ENCODE measurements at places on chromosomes 16 and 17. TPM values are rescaled to one million over a fixed set of nuclear protein-coding genes. Genes with fewer than 3 reads are reported as not detected.
A peak's percentile ranks its signal among the peaks of the same experiment; 100 is the strongest.

GRCh38 chr16:28869201-28869600, 5.6 kb downstream of the SH2B1 start:
- no peak for DNase-seq

GRCh38 chr17:73118951-73119391, 26.5 kb upstream of the SLC39A11 start:
- no peak for DNase-seq

- no peak for DNase-seq
These were observed 113.5 kb downstream of the NPIPB5 start for GRCh38 chr16:22624038-22624799.

HOXB5 gene
- total RNA-seq, result 8.2 TPM

STX4 gene
- 17.1 TPM for total RNA-seq

- DNase-seq, result no peak
These were observed 15.4 kb downstream of the RHBDL3 start for GRCh38 chr17:32281011-32281451.

GRCh38 chr16:70470927-70471341, 16.5 kb downstream of the FCSK start:
- peak; percentile 52 for DNase-seq

DNA sequence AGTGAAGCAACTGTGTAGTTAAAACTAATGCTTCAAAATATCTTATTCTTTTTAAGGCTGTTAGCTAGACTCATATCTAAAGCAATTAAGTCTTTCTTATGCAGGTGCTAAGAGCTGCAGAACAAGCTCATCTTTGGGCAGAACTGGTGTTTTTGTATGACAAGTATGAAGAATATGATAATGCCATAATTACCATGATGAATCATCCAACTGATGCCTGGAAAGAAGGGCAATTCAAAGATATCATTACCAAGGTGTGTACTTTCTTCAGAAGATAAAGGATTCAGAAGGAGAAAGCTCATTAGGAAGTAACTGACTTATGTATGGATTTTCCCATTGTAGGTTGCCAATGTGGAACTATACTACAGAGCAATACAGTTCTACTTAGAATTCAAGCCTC, 23.9 kb downstream of the PTRH2 start:
- DNase-seq, result no peak

- DNase-seq, result no peak
These were observed 1.0 kb upstream of the HSBP1 start for GRCh38 chr16:83806731-83807130.

DNA sequence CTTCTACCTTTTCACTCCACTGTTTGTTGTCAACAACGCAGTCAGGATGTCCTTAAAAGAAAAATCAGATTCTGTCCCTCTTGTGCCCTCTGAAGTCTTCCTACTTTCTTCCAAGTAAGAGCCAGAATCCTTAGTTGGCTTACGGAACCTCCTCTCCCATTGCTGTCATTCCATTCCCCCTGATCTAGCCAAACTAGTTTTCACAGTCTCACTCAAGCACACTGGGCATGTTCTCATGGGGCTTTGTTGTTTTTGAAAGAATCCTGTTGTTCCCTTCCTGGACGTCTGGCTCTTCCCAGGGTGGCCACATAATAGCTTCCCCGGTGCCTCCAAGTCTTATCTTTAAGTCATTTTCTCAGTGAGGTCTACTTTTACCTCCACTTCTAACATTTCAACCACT, 158.6 kb upstream of the ELAC2 start:
- DNase-seq, result no peak

- no peak for DNase-seq
These were observed 4.1 kb upstream of the TMEM11 start for GRCh38 chr17:21218101-21218500.

DNA sequence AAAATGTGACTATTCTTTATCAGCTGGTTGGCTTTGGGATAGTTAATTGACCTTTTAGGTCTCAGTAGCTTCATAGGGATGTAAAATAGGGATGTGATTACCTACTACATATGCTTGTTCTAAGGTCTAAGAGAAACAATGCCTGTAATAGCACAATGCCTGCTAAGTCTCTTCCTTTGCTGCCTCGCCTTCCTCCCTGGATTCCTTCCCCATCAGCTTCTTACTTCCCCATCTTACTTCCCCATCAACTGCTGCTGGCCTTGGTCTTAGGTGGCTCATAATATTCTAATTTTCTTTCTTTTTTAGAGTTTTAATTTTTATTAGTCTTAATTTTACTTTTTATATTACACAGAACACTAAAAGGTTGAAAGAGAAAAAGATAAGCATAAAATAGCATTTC, 59.2 kb upstream of the GOT2 start:
- DNase-seq, result no peak

- DNase-seq, result peak; percentile 87
These were observed 47.1 kb downstream of the SRCIN1 start for GRCh38 chr17:38558728-38559050.

- DNase-seq, result no peak
These were observed 38.4 kb downstream of the FAM20A start for GRCh38 chr17:68562736-68563135.

DNA sequence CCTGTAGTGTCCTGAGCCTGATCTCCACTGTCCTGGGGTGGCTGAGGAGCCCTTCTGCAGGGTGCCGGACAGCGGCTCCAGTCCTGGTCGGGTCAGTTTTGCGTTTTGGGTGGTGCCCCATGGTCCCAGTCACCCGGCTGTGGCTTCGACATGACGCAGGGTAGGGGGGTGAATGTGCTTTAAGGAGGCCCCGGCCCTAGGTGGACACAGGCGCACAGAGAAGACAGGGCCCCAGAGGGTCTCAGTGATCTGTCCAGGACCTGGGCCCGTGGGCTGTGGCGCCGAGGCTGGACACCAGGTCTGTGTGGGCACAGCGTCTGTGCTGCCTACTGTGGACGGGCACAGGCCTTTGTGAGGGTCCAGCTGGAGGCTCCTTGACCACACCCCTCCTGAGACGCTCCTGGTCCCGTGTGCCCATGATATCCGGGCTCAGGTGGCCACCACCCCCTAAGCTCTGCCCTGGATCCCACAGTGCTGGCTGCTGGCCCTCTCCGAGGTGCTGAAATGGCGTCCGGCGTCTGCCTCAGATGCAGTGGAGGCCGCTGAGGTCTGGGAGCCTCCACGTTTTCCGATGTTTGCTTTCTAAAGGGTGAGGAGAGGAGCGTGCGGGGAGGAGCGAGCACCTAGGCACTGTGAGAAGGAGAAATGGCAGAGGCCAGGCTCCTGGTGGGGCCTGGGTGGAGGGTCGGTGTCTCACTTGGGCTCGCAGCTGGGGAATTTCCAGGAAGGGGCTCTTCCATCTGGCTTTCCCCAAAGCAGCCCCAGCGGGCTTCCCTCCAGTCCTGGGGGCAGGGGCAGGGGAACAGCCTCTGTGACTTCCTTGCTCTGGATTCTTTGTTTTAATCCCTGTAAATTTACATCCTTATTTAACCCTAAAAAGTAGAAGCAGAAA, 56.1 kb upstream of the ACSF3 start:
- peak; percentile 30 for DNase-seq

DNA sequence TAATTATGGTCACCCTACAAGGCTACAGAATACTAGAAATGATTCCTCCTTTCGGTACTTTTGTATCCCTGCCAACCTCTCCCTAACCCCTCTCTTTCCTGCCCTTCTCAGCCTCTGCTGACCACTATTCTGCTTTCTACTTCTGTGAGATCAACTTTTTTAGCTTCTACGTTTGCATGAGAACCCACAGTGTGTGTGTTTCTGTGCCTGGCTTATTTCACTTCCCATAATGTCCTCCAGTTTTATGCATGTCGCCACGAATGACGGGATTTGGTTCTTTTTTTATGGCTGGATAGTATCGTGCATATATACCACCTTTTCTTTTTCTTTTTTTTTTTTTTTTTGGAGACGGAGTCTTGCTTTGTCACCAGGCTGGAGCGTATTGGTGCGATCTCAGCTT, 92.1 kb downstream of the RAP1GAP2 start:
- no peak for DNase-seq

GRCh38 chr17:1123393-1123831, 56.4 kb downstream of the ABR start:
- DNase-seq, result no peak

SLFN12 gene
- not detected for total RNA-seq

DNA sequence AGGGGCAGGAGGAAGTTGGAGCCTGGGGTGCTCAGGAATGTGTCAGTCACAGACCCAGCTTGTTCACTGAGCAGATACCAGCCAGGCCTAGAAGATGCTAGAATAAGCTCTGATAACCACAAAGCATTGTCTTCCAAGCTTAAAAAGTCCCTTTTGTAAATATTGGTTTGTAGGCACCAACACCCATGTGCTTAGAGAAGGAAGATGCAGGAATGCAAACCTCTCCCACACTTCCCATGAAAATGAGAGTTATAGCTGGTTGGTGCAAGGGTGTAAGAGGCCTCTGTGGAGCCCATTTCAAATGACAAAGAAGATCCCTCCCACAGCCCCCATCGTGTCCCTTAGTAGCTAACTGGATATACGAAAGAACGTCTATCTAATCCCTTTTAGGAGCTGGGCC, 210.3 kb downstream of the C16orf78 start:
- DNase-seq, result no peak

DNA sequence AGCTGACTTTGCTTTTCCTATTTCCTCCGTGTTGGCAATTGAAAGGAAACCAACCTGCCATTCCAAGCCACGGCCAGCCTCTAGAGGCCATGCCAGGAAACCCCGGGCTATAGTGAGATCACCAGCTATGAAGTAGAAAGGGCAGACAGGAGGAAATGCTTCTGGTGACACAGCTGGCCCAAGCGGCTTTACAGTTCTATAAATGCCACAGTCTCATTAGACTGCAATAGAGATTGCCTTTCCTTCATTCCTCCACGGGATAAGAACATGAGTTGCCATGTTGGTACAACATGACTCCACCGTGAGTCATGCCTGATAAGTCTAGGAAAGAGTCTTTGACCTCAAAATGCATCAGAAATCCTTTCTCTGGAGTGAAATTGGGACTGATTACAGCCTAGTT, 384.9 kb downstream of the GRIN2A start:
- no peak for DNase-seq

DNA sequence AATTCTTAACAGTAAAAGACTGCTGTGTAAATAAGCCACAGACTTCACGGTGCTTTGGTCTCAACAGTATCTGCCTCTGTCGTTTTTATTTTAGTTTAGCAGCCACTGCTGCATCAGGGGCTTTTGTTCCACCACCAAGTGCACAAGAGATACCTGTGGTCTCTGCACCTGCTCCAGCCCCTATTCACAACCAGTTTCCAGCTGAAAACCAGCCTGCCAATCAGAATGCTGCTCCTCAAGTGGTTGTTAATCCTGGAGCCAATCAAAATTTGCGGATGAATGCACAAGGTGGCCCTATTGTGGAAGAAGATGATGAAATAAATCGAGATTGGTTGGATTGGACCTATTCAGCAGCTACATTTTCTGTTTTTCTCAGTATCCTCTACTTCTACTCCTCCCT, 7.9 kb downstream of the HERPUD1 start:
- DNase-seq, result no peak

- peak; percentile 91 for DNase-seq
These were observed 50.5 kb downstream of the YPEL2 start for GRCh38 chr17:59381716-59382570.

DNA sequence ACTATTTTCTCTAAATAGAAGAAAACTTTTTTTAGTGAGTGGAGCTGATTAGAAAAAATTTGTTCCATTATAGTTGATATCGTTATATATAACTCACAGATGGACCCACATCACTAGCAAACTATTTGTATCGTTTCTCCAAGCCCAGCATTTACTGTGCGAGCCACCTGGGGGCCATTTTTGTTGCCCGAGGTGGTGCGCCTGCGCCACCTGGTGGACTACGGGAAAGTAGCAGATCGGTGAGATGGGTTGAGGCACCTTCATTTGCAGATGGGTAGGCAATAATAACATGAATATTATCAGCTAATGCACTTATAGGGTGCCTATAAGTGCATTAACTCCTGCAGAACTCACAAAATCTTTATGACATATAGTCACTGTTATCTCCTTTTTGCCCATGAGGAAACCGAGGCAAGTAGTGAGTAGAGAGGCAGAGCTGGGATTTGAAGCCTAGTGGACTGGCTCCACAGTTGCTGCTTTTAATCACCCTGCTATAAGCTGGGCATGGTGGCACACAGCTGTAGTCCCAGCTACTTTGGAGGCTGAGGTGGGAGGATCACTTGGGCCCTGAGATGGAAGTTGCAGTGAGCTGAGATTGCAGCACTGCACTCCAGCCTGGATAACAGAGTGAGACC, 23.2 kb upstream of the NTN1 start:
- peak; percentile 52 for DNase-seq

TBX21 gene
- total RNA-seq, result not detected

BMERB1 gene
- total RNA-seq, result 1.1 TPM

GRCh38 chr16:70157477-70158260, 15.9 kb upstream of the CLEC18C start:
- no peak for DNase-seq

GRCh38 chr17:43897831-43898230, 9.5 kb downstream of the MPP2 start:
- no peak for DNase-seq

GRCh38 chr16:26724189-26724588, 342.5 kb upstream of the C16orf82 start:
- no peak for DNase-seq

- DNase-seq, result no peak
These were observed 22.8 kb upstream of the SLC5A11 start for GRCh38 chr16:24822974-24823373.

- DNase-seq, result peak; percentile 34
These were observed 36.9 kb downstream of the GINS2 start for GRCh38 chr16:85651629-85652430.

CDH15 gene
- total RNA-seq, result not detected

DNA sequence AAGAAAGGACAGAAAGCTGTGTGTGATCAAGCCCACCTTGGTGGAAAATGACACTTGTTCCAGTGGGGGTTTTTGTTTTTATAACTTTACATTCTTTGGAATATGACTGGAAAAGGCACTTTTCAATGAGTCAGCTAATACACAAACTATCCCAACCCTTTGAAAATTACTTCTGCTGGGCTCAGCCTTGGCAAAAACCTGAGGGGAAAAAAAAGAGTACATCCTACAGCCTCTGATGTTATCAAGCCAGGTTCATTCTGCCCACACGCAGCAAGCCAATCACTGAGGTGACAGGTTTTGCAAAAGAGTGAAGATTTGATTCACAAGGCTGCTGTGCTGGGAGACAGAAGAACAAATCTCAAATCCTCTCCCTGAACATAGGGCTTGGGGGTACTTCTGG, 484.5 kb upstream of the ERCC4 start:
- no peak for DNase-seq
